ENCODE measurements at places on chromosomes 11 and 22.
A peak's percentile ranks its signal among the peaks of the same experiment; 100 is the strongest.

DNA sequence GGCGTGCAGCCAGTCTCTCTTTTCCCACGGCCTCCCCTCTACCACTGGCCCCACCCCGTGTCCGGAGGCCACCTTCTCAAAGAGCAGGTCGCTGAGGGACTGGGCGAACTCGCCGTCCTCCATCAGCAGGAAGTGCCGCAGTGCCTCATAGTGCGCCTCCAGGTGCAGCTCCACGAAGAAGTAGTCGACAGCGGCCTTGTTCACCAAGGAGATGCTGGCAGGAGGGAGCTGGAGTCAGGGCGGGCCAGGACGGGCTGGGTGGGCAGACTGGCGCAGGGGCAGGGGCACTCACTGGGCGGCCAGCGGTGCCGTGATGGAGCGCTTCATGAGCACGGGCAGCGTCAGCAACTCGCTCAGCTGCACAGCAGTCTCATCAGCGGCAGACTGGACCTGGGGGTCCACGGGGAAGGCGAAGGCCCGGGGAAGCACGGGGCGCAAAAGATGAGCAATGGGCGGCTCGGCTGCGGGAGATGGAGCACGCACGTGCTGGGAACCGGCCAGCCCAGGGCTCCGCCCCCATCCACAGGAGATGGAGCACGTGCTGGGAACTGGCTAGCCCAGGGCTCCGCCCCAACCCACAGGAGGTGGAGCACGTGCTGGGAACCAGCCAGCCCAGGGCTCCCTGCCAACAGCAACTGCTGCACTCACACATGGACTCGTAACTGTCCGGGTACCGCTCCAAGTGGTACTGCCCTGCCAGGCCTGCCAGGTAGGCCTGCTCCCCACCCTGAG is 18.4 kb downstream of the SELENOO start:
- no peak for DNase-seq

- DNase-seq = no peak
These were observed 271.5 kb upstream of the CCDC90B start for GRCh38 chr11:83557653-83558052.

DNA sequence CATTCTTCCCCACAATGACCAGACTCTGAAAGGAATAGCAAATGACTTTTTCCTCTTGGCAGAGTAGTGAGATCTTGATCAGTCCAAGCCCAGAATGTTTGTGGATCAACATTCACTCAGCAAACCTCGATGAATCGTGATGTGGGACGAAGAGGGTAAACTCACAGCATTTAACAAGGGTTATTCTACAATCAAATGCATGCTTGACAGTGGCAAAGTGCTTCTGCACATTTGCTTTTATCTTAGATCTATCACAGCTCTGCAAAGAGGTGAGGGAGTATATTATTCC is 31.8 kb downstream of the TMPRSS5 start:
- no peak for DNase-seq

- no peak for DNase-seq
These were observed at the start of gene MYO7A for GRCh38 chr11:77127920-77128691. TSS of gene MYO7A (plus strand) at chr11:77128246. CDS start at chr11:77130635, 2,389 bp downstream.

DNA sequence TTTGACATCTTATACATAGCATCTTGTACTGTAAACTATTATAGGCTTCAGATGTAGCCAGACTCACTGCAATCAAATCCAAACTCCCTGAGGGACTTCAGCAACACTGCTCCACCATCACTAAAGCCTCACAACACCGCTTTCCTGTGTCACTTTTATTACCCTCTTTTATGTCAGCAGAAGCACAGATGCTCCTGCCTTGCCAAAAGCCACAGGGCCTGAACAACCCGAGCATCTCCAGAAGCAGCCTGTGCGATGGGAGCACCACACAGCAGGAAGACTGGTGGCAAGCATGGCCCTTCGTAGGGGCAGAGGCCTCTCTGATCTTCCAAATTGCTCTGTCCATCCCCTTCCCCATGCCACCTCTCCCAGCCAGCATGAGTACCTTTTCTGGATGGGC is 22.9 kb downstream of the TMEM123 start:
- DNase-seq = no peak

GRCh38 chr11:86741839-86742805 is 58.2 kb upstream of the PRSS23 start:
- no peak for DNase-seq

DNA sequence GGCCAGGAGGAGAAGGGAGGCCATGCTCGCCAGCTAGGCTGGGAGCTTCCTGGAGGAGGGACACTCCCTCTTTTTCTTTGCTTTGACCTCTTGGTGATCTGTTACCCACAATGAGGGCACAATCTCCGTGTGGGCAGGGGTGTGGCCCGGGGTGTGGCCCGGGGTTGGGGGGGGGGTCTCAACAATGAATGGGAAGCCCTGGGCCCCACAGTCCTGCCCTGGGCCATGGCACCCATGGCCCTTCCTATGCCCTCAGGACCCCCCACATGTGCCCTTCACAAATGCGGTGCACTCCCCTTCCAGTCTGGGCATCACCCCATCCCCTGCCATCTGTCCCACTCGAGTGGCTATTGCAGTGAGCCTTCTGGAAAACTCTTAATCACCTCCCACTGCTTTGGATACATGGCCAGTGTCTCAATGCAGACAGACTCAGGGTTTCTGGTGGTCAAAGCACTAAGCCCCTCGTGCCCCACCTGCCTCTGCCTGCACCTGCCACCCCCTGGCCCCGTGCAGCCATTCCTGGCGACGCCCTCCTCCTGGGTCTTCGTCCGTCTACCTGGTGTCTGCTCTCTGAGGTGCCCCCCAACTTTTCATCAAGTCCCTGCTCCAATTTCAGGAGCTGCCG is 611.3 kb downstream of the TBC1D22A start:
- DNase-seq = no peak

- DNase-seq = no peak
These were observed 551.1 kb downstream of the BRD1 start for GRCh38 chr22:49276567-49276966.

DNA sequence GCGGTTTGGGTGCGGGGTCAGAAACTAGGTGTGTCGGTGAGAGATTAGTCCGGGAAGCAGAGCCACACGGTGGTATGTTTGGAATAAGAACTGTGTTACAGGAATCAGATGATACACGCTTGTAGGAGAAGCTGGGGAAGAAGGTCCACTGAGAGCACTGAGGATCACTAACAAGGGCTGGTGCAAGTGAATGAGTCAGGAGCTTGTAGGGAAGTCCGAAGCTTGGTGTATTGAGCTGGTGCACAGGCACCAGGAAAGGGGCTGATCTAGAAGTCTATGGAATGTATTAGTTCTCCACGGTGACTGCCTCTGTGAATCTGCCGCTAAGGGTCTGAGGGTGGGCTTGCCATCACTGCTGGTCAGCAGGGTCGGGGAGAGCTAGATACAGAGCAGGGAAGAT is 18.8 kb upstream of the GRK3 start:
- no peak for DNase-seq

GRCh38 chr11:115871161-115871760 is 367.0 kb upstream of the CADM1 start:
- no peak for DNase-seq

DNA sequence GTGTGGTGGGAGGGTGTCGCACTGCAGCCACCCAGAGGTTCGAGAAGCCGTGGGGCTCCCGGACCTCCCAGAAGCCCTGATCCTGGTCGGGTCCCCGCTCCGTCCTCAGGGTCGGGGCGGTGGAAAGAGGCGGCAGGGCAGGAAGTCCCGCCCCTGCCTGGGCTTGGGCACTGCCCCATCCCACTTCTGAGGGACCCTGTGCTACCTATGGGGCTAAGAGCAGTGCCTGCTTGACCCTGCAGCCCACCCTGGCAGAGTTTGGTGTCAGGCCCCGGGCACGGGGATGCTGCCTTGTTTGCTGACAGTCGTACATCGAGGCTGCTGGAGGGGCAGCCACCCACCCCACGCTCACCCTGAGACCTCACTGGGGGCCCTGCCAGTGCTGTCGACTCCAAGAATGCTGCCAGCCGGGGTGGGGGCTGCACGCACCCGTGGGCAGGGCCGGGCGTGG is 19.4 kb downstream of the RNH1 start:
- no peak for DNase-seq

DNA sequence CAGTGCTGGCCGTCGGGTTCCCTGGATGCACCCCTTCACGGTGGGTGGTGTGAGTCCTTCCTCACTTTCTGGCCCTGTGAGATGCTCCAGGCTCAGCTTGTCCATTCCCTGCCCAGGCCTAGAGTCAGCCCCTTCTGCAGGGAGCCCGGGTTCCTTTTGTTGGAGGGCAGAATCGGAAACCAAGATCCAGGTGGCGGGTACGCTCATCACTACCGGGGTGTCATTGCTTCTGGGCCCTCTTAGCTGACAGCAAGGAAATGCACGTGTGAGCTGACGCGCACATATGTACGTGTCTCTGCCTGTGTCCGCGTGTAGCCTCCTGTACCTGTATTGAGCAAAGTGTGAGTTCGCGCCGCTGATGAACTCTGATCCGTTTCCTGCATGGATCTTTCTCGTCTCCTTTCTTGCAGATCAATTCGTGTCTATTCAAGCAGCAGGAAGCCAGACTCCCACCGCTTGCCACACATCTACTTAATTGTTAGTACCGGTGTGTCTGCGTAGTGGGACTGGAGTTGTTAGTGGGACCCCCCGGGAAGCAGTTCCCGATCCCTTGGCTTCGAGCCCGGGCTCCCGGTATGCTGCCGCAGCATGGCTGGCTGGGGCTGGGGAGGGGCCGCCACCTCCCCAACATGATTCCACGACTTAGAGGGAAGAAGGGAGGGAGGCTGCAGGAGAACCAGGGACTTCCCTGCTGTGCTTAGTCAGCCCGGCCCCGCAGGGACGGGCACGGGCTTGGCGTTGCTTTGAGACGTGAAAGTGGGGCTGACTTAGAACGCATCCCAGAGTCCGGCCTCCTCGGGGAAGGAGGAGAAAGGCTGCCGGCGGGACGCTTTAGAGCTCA is 35.9 kb upstream of the GRAMD4 start:
- no peak for DNase-seq

GRCh38 chr22:23894710-23895598 is 771 bp downstream of the MIF start:
- DNase-seq = peak; percentile 46

GRCh38 chr11:30281476-30282288 is 41.2 kb upstream of the ARL14EP start:
- no peak for DNase-seq

DNA sequence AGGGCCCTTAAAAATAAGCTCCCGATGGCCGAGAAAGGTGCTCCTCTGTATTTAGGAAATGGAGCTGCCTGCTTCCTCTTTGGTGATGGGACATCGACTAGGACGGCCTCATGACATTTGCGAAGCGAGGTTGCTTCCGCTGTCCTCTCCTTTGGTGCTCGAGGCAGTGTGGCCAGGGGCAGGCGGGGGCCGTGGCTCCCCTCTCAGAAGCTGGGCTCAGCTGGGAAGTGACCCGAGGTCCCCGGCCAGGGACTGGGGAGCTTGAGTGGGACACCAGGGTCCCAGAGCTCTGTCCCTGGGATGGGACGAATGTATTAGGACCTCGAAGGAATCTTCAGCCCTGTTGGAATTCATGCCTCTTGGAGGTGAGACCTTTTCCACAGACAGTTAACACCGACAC is 151.1 kb downstream of the CTTN start:
- no peak for DNase-seq

DNA sequence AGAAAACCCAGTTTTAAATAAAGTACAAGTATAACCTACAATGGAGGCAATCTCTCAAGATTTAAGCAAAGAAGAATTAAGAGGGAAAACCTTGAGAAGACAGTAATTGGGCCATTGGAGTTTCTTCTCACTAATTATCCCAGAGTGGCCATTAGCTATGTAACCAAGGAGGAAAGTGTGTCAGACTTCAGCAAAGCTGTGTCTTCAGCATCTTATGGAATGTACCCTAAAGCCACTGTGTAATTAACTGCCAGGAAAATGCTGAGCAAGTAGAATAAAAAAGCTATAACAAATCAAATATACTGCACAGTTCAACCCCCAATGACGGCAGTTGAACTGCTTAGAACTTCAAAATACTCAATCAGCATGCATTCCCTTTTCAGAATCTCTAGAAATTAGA is 261.6 kb downstream of the TTC28 start:
- no peak for DNase-seq

- DNase-seq = no peak
These were observed 129.7 kb downstream of the TRIM44 start for GRCh38 chr11:35792148-35792845.

DNA sequence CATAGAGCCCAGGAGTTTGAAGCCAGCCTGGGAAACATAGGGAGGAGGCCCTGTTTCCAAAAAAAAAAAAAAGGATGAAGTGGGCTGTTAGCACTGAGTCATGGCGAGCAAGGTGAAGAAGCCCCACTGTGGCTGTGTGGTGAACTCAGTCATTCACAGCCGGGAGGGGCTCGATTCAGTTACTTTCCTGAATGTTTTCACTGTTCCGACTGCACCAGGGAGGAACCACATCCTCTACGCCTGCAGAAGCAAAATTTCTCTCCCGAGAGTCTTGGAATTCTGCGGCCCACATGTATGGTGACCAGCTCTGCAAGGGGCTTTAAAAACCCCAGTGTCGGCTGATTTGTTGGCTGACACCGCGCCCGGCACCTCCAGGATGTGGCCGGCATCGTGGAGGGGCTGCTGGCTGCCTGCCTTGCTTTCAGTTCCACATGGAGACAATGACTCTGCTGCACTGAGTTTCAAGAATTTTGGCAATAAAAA is 27.8 kb upstream of the GRAMD4 start:
- DNase-seq = no peak

- no peak for DNase-seq
These were observed 72.9 kb upstream of the EED start for GRCh38 chr11:86171627-86172026.

GRCh38 chr11:26537341-26537740 is 34.7 kb downstream of the MUC15 start:
- DNase-seq = no peak

- no peak for DNase-seq
These were observed 808 bp upstream of the MSANTD2 start for GRCh38 chr11:124801014-124801413.

DNA sequence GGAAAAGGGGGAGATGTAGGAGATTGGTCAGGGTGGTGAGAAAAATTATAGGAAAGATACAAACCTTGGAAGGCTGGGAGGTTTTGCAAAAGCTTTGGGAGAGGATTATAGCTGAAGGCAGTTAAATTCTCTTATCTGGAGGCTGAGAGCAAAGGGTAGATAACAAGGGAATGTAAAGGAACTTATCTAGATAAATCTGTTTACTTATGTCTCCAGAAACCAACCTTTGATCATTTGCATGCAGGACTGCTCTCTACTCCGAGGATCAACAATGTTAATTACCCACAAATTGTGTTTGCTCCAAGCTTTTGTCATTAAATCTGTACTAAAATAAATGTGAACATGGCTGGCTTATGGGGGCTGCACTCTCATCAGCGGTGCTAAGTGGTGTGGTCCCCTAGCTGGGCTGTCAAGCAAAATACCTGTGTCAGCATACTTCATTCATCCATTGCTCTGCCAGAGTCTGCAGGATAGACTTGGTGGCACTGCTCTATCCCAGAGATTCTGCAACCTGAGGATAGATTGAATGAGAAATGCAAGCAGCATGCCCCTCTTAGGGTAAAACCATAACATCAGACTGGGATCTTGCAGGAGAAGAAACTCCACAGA is 1599.2 kb upstream of the TENM4 start:
- no peak for DNase-seq

- no peak for DNase-seq
These were observed 158.7 kb downstream of the ST3GAL4 start for GRCh38 chr11:126514061-126514693.

GRCh38 chr11:103215812-103216211 is 106.6 kb downstream of the DYNC2H1 start:
- DNase-seq = no peak

- no peak for DNase-seq
These were observed 485.8 kb upstream of the CADM1 start for GRCh38 chr11:115990004-115990447.

Data from activated CD4-positive, alpha-beta T cell treated with anti-CD3 and anti-CD28 coated beads, Interleukin-2, amount 50 U/mL, for 24 hours (primary cell).